ENCODE measurements at places on chromosomes 12 and 14. TPM values are rescaled to one million over a fixed set of nuclear protein-coding genes. Genes with fewer than 3 reads are reported as not detected.

DNA sequence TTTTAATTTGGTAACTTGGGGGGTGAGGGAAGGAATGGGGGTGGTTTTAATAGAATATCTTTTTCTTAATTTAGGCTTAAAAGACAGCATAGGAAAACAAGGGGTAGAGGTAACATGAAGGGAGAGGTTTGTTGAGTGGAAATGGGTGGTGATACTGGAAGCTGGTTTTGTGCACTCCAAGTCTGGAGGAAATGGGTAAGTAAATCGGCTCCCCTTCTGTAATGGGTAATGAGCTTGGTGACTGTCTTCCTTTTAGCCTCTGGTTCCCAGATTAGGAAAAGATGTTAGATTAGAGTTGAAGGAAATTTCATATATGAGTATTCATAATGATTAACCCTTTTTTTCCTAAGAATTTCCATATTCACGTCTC lies 122.1 kb downstream of the SRGAP1 start:
- no peak for DNase-seq
- no peak overlapping the region for H3K4me3 ChIP-seq
- H3K27me3 ChIP-seq = no peaks in the 10 kb centered on the region
- H3K36me3 ChIP-seq = no peaks in the 10 kb centered on the region
- H3K27ac ChIP-seq = no peak overlapping the region
- H3K4me1 ChIP-seq = no peaks in the 10 kb centered on the region

GRCh38 chr14:35362450-35362849 lies 42.1 kb downstream of the NFKBIA start:
- H3K27me3 ChIP-seq = no peaks in the 10 kb centered on the region
- no peak overlapping the region for H3K27ac ChIP-seq
- H3K36me3 ChIP-seq = no peaks in the 10 kb centered on the region
- no peak overlapping the region for H3K4me3 ChIP-seq
- DNase-seq = no peak

CLEC6A gene
- not detected for total RNA-seq

- no peak overlapping the region for H3K27ac ChIP-seq
- DNase-seq = no peak
- H3K27me3 ChIP-seq = peaks cover 5% of the 10 kb centered on the region
- no peaks in the 10 kb centered on the region for H3K4me1 ChIP-seq
- H3K4me3 ChIP-seq = no peak overlapping the region
- no peaks in the 10 kb centered on the region for H3K36me3 ChIP-seq
These were observed 194.4 kb upstream of the CRY1 start for GRCh38 chr12:107287436-107288413.

DNA sequence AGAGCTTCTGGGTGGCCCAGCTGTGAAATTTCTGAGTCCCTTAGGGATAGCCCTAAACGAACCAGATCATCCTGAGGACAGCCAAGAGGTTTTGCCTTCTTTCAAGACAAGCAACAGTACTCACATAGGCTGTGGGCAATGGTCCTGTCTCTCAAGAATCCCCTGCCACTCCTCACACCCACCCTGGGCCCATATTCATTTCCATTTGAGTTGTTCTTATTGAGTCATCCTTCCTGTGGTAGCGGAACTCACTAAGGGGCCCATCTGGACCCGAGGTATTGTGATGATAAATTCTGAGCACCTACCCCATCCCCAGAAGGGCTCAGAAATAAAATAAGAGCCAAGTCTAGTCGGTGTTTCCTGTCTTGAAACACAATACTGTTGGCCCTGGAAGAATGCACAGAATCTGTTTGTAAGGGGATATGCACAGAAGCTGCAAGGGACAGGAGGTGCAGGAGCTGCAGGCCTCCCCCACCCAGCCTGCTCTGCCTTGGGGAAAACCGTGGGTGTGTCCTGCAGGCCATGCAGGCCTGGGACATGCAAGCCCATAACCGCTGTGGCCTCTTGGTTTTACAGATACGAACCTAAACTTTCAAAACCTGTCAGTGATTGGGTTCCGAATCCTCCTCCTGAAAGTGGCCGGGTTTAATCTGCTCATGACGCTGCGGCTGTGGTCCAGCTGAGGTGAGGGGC lies 38.9 kb downstream of the DAD1 start:
- H3K4me3 ChIP-seq = no peak overlapping the region
- peak; percentile 85 for DNase-seq
- H3K4me1 ChIP-seq = peaks cover 70% of the 10 kb centered on the region
- H3K27me3 ChIP-seq = no peaks in the 10 kb centered on the region

DNA sequence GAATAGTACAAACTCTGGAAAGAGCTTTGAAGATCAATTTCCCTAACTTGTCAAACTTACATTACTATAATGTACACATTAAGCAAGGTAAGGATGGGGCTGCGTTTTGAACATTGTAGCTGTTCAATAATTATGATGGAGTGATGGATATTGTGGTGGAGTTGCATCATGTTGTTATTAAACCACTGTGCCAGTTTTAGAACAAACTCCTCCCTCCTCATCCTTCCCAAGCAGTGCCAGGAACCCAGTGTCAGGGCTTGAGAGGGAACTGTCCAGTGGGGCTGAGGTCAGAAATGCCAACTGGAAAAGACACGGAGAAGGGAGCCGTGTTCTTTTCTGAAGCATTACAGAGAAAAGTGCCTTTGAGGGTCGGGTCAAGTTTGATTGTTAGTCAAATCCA lies 31.9 kb upstream of the PAPOLA start:
- H3K4me1 ChIP-seq = no peaks in the 10 kb centered on the region
- H3K4me3 ChIP-seq = no peak overlapping the region
- no peaks in the 10 kb centered on the region for H3K27me3 ChIP-seq
- H3K27ac ChIP-seq = no peak overlapping the region
- DNase-seq = no peak

DNA sequence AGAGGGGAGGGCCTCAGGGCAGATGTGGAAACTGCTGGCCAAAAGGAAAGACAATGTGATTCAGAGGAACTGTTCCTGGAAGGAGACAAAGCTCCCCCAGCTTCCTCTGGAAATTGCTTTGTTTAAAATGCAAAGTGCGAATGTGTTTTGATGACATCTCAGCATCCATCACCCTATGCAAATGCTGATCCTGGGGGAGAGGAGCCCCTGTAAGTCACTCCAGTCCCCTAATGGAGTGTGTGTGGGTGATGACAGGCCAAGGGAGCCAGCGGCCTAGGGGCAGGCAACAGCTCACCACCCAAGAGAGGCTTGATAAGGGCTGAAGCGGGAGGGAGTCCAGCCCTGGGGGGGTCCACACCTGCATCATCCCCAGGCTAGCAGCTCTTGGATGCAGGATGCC lies 134.2 kb downstream of the ESRRB start:
- H3K36me3 ChIP-seq = no peaks in the 10 kb centered on the region
- no peak overlapping the region for H3K4me3 ChIP-seq
- no peaks in the 10 kb centered on the region for H3K27me3 ChIP-seq
- H3K27ac ChIP-seq = no peak overlapping the region

CFAP54 gene
- not detected for total RNA-seq

SLCO1C1 gene
- total RNA-seq = 0.18 TPM

TBX3 gene
- not detected for total RNA-seq

GRCh38 chr12:93783832-93784231 lies 106.7 kb downstream of the CRADD start:
- no peak for DNase-seq
- peaks cover 42% of the 10 kb centered on the region for H3K4me1 ChIP-seq
- no peaks in the 10 kb centered on the region for H3K27me3 ChIP-seq
- peak overlapping the region; percentile 86 for H3K27ac ChIP-seq
- H3K36me3 ChIP-seq = no peaks in the 10 kb centered on the region

HSP90B1 gene
- 423 TPM for total RNA-seq

GRCh38 chr12:109093022-109093918 lies at the start of gene ALKBH2:
TSS of gene ALKBH2 (minus strand) at chr12:109093472. CDS start at chr12:109092786, 686 bp downstream.
- no peaks in the 10 kb centered on the region for H3K27me3 ChIP-seq
- peak; percentile 92 for DNase-seq
- H3K4me1 ChIP-seq = peaks cover 8% of the 10 kb centered on the region
- peak within 1 kb of the TSS; percentile 58 for H3K4me3 ChIP-seq
- peak within 1 kb of the TSS; percentile 27 for H3K27ac ChIP-seq

GRCh38 chr12:53485955-53486735 lies 13.1 kb downstream of the MAP3K12 start:
- H3K27me3 ChIP-seq = no peaks in the 10 kb centered on the region
- no peaks in the 10 kb centered on the region for H3K4me1 ChIP-seq
- no peak for DNase-seq

SPATA7 gene
- total RNA-seq = 6.0 TPM

B4GALNT1 gene
- total RNA-seq = 104 TPM

KRT83 gene
- not detected for total RNA-seq

DNA sequence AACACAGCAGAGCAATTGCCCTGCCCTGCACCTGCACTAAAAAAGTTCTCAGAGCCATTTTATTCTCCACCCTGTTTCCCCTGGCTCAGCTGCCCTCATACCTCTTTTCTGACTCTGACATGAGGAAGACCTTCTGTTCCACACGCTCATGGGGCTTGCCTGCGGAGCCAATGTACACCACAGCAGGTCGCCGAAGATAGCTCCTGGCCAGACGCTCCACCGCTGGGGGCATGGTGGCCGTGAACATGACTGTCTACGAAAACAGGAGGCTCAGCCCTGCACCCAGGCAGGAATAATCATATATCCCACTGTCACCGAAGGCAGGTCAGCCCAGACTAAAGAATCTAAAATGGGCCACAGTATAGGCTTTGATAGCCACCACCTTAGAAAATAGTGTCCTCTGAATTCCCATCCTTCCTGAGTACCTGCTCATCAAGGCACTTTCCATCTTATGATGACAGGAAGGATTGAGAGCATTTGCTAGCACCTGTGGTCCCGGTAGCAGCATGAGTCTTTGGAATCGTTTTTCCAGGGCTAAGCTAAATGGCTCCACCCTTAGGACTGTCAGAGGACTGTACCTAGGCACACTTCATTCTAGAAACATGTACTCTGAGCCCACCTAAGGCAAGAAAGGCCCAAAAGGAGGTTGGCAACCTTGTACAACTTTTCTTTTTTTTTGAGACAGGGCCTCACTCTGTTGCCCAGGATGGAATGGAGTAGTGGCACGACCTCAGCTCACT lies 14.2 kb downstream of the CACNB3 start:
- no peak overlapping the region for H3K4me3 ChIP-seq
- H3K27me3 ChIP-seq = no peaks in the 10 kb centered on the region
- H3K36me3 ChIP-seq = peaks cover 87% of the 10 kb centered on the region

- no peak overlapping the region for H3K4me3 ChIP-seq
- no peak for DNase-seq
- no peaks in the 10 kb centered on the region for H3K4me1 ChIP-seq
- H3K27me3 ChIP-seq = no peaks in the 10 kb centered on the region
These were observed 1061.0 kb upstream of the TMEM132C start for GRCh38 chr12:127205781-127206555.

ABCD4 gene
- total RNA-seq = 30.6 TPM

TEDC1 gene
- 37.4 TPM for total RNA-seq

GRCh38 chr12:131112700-131113290 lies 159.1 kb downstream of the ADGRD1 start:
- H3K4me3 ChIP-seq = no peak overlapping the region
- H3K36me3 ChIP-seq = no peaks in the 10 kb centered on the region
- no peaks in the 10 kb centered on the region for H3K4me1 ChIP-seq
- no peaks in the 10 kb centered on the region for H3K27me3 ChIP-seq
- no peak overlapping the region for H3K27ac ChIP-seq
- DNase-seq = no peak

RAPGEF3 gene
- 0.49 TPM for total RNA-seq

DNA sequence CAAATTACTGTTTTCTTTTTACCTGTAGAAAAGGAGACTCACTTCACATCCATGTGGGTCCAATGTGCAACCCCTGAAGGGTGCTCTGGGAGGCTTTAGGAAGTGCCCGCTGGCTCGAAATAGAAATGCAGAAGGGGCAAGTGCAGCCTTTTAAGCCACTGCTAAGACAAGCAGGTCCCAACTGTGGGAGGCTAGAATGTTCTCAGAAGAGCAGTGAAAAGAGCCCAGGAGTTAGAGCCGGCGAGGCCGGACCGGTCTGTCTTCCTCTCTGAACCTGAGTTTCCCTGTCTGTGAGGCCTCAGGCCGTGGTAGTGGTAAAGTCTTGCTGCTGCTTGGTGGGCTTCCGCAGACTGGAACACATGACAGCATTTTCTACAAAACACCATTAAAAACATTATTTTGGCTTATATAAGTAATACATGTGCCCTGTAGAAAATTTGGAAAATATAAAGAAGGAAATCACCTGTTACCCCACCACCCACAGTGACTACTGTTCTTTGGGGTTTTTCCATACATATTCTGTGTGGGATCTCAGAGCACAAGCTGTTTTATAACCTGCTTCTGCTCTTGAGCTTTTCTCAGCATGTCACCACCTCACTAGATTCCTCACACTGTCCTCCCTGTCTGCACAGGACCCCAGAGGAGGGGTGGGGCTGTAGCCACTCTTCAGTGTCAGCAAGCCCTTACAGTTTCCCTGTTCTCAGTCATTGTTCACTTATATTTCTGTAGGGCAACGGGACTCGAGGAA lies 6.0 kb downstream of the CKB start:
- DNase-seq = no peak
- H3K4me3 ChIP-seq = no peak overlapping the region
- H3K4me1 ChIP-seq = no peaks in the 10 kb centered on the region
- H3K27me3 ChIP-seq = no peaks in the 10 kb centered on the region

DNA sequence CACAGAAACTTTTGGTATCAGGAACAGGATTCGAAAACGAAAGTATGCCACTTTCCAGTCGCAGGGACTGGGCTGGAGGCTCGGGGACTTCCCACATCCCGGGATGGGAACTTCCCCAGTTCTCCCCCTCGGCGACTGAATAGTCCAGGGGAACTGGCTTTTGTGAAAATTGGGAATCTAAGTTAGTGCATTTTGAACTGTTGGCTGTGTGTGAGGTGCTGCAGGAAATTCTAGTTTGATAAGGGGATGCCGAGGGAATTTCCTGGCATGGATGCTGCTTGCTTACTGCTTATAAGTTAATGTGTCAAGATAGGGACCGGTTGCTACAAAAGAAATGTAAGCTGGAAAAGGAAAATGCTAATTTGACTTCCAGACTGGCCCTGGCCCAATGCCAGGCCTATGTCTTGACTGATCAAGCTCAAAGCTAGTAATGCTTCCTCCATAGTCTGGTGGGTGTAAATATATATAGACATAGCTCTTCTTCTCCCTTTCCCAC lies 73.4 kb upstream of the EIF5 start:
- no peaks in the 10 kb centered on the region for H3K27me3 ChIP-seq

- no peak overlapping the region for H3K4me3 ChIP-seq
- no peak for DNase-seq
- H3K4me1 ChIP-seq = no peaks in the 10 kb centered on the region
- no peak overlapping the region for H3K27ac ChIP-seq
- no peaks in the 10 kb centered on the region for H3K36me3 ChIP-seq
These were observed 74.1 kb downstream of the KIF26A start for GRCh38 chr14:104212206-104213095.

- no peaks in the 10 kb centered on the region for H3K27me3 ChIP-seq
- H3K36me3 ChIP-seq = no peaks in the 10 kb centered on the region
- peaks cover 12% of the 10 kb centered on the region for H3K4me1 ChIP-seq
These were observed 121.8 kb downstream of the BBS10 start for GRCh38 chr12:76226397-76226796.

GYS2 gene
- 0.05 TPM for total RNA-seq

DNA sequence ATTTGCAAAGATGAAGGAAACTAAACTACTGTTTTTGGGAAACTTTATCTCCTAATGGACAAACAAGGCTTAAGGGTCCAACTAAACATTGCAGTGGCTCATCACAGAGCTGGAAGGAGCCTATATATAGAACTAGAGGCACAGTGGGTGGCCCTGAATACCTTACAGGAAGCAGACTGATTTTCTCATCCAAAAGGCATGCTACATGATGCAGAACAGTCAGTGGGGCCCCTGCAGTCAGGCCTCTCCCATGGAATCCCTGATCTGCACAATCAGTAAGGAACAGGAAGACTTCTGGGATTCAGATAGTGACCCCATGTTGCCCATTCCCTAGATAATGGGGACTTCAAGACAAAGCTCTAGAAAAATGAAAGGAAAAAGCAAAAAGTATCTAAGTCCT lies 1.9 kb upstream of the LLPH start:
- H3K36me3 ChIP-seq = peaks cover 25% of the 10 kb centered on the region
- peak; percentile 92 for DNase-seq
- no peaks in the 10 kb centered on the region for H3K27me3 ChIP-seq
- no peak overlapping the region for H3K4me3 ChIP-seq
